ENCODE measurements at places on chromosomes 3 and 15.

GRCh38 chr3:138946663-138947494 lies at the start of the genes FOXL2 and FOXL2NB:
Gene FOXL2, minus strand, starts transcription at chr3:138947137. Its CDS starts 415 bp downstream, at chr3:138946722.
Gene FOXL2NB, plus strand, starts transcription at chr3:138947217. Its CDS starts 148 bp downstream, at chr3:138947365.
- DNase-seq = peak; percentile 44

DNA sequence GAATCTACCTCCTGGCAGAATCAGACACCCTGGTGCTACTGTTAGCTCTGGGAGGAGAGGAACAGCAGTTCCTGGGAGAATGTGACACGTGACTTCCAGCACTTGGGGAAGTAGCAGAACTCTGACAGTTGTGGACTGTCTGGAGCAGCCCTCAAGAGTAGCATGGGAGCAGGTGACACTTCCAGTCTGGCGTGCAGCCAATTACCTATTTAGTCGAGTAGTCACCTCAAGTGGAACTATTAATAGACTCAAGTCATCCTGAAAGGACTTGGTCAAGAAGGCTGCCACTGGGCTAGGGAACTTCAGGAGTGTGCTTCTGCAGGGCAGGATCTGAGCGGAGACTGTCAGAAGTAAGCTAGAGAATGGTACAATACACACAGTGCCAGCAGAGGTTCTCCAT lies 62.3 kb downstream of the MTHFS start:
- no peak for DNase-seq

DNA sequence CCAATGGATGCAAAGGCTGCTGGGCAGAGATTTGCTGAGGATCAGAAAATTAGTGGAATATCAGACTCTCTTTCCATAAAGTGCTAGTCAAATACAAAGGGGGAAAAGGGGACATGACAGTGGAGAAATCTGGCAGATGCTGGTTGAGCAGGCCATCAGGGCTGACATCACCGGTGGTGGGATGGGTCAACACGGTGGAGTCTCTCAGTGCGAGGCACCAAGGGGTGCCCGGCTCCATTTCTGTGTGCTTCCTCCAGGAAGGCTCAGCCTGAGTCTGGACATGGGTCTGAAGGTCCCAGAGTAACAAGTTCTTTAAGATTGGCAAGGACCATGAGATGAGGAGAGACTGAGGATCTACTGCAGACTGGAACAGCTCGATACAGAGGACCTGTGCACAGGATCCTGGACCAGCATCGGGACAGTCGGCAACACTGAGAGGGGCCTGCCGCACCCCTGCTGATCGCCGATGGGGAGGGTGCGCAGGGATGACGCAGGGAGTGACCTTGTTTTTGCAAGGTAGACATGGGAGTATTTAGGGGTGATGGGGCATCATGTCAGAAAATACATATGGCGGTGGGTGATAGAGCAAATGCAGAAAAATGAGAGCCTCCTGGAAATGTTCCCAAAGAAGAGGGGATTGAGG lies 92.7 kb downstream of the SEC22A start:
- no peak for DNase-seq

GRCh38 chr15:59221511-59222505 lies 15.2 kb downstream of the LDHAL6B start:
- peak; percentile 92 for DNase-seq

GRCh38 chr3:128160661-128161060 lies 7.4 kb downstream of the EEFSEC start:
- DNase-seq = no peak

All from cardiac fibroblast (primary cell).